A549 treated with RU486 at 1 μM for 4 hours (cell line): ENCODE measurements at places on chromosomes 11 and 22. TPM values are rescaled to one million over a fixed set of nuclear protein-coding genes. Genes with fewer than 3 reads are reported as not detected.

The NXPE4 gene
- not detected in 5 replicates for total RNA-seq

The CCDC179 gene
- total RNA-seq: not detected in 5 replicates

The C11orf16 gene
- not detected in 5 replicates for total RNA-seq

The C1QTNF4 gene
- total RNA-seq: 0.13 to 0.22 TPM in 2 of 5 replicates, not detected in the others

The MMP8 gene
- not detected in 5 replicates for total RNA-seq

The OR5A2 gene
- total RNA-seq: not detected in 5 replicates

The FADS3 gene
- total RNA-seq: 36.6 to 56.0 TPM (median 51.2 TPM) in 5 replicates

The SEC14L3 gene
- not detected in 5 replicates for total RNA-seq

The CBX7 gene
- total RNA-seq: 0.58 to 1.6 TPM (median 1.1 TPM) in 5 replicates

The TNNT3 gene
- total RNA-seq: not detected in 5 replicates

The TP53I11 gene
- total RNA-seq: 31.9 to 50.5 TPM (median 41.7 TPM) in 5 replicates

The PHLDB1 gene
- 9.3 to 10.8 TPM (median 10.0 TPM) in 5 replicates for total RNA-seq

The TMA7B gene
- total RNA-seq: not detected in 5 replicates

The SCGB1C1 gene
- not detected in 5 replicates for total RNA-seq

The MRGPRE gene
- total RNA-seq: 0.17 to 0.18 TPM in 2 of 5 replicates, not detected in the others

The OR2AG1 gene
- total RNA-seq: not detected in 5 replicates

The SUSD2 gene
- total RNA-seq: 49.5 to 67.2 TPM (median 59.6 TPM) in 5 replicates

The ASCL3 gene
- total RNA-seq: not detected in 5 replicates

The MRGPRG gene
- total RNA-seq: 0.23 TPM in 1 of 5 replicates, not detected in the others

The PATE4 gene
- total RNA-seq: not detected in 5 replicates

The POU2AF3 gene
- total RNA-seq: 0.53 to 0.93 TPM (median 0.77 TPM) in 5 replicates

The UBQLNL gene
- total RNA-seq: not detected in 5 replicates

The CTSW gene
- 0.09 to 0.19 TPM in 2 of 5 replicates, not detected in the others for total RNA-seq

The OR51B5 gene
- total RNA-seq: 0.07 to 0.09 TPM in 2 of 5 replicates, not detected in the others

The FIBIN gene
- not detected in 5 replicates for total RNA-seq

The STK33 gene
- 2.5 to 5.6 TPM (median 3.5 TPM) in 5 replicates for total RNA-seq

The IGSF22 gene
- total RNA-seq: not detected in 5 replicates

The E2F8 gene
- total RNA-seq: 5.2 to 7.2 TPM (median 6.1 TPM) in 5 replicates

The APOL1 gene
- 9.4 to 11.9 TPM (median 9.7 TPM) in 5 replicates for total RNA-seq

The MRGPRF gene
- 0.08 to 0.18 TPM (median 0.14 TPM) in 4 of 5 replicates, not detected in the other for total RNA-seq
